ENCODE measurements at places on chromosomes 16 and 17.

DNA sequence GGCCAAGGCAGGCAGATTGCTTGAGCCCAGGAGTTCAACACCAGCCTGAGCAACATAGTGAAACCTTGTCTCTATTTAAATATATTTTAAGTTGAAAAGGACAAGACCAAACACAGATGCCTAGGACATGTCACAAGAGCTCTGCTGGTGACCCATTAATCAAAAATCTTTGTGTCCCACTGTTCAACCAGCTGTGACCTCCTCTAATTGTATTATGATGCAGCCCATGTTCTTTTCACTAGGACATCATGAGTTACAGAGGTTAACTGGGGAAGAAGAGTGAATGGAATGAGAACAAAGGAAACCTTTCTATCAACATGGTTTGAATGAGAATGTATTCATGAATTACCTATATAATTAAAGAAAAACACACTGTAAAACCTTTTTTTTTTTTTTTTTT lies 7.0 kb downstream of the EFTUD2 start:
- no peak for DNase-seq

DNA sequence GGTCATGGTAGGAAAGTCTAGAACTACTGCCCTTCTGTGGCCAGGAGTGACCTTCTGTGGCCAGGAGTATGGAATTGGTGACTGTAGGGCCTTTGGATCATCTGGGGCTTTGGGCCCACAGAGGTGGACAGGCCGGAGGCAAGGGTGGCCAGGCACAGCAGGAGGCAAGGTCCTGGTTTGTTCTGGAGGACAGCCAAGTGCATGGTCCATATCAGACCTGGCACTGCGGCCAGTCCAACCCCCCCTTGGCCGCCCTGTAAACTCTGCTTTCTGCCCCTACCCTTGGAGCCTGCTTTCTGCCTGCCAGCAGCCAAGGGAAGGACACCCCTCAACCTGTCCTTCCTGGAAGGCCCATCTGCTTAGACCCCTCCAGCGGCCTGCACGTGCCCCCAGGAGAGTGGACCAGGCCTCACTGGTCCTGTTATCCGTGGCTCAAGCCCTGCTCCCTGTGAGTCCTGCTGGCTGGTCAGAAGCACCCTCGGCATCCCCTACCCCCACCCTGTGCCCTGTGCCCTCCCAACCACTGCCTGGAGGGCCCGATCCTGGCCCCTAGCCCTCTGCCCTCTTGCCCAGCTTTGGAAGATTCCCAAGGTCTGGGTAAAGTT lies 2.3 kb upstream of the DCXR start:
- DNase-seq, result no peak

DNA sequence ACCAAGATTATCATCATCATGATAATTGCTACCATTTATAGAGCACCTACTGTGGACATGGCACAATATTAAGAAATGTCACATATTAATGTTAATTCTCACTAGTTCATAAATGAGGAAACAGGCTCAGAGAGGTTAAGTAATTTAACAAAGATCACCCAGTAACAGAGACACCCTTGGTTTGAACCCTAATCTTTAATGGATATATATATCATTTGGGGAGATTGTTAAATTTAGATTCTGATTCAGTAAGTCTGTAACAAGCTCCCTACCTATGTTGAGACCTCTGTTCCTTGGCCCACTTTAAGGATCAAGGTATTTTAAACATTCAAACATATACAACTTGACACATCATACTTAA lies 804 bp upstream of the TMEM100 start:
- DNase-seq, result no peak

- DNase-seq, result no peak
These were observed 51.5 kb downstream of the KNOP1 start for GRCh38 chr16:19666477-19666876.

DNA sequence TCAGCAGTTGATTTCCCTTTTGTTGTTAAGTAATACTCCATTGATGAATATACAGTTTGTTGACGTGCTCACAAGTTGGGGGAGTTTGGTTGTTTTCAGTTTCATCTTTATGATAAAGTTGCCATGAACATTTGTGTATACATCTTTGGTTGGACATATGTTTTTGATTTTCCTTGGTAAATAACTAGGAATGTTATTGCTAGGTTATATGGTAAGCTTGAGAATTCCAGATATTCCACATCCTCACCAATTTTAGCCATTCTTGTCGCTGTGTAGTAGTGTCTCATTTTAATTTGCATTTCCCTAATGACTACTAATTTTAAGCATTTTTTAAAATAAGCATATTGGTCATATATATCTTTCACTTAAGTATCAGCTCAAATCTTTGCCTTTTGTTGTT lies 55.0 kb upstream of the RASL10B start:
- DNase-seq, result no peak

- DNase-seq, result no peak
These were observed 17.1 kb downstream of the ZNF213 start for GRCh38 chr16:3152027-3152276.

GRCh38 chr17:43531082-43531378 lies 15.1 kb downstream of the ETV4 start:
- DNase-seq, result no peak

DNA sequence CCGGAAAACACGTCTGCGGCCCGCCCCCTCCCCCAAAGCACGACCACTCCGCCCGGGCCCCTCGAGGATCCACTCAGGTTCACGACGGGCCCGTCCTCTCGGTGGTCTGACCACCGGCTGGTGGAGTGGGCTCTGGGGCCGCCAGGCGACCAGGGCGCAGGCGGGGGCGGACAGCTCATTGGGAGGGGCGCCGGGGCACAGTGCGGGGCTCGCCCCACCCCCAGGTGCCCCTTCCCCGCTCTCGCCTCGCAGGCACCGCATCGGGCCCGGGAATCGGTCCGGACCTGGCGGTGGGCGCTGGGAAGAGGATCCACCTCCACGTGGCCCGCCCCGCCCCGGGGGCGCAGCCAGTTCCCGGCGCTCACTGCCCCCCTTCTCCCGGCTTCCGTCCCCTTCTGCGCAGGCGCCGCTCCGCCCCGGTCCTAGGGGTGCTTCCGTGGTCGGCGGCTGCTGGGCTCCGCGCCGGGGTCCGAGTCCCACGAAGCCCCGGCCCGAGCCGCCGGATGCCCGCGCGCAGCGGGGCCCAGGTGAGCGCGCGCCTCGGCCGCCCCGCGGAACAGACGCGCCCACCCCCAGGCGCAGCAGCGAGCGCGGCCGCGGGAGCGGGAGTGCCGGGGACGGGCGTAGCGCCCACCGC lies at the start of gene MPG:
Gene MPG (plus strand): TSS at position 419 of the 637 bp plus-strand sequence. CDS start 85 bp downstream, at position 504.
- no peak for DNase-seq

DNA sequence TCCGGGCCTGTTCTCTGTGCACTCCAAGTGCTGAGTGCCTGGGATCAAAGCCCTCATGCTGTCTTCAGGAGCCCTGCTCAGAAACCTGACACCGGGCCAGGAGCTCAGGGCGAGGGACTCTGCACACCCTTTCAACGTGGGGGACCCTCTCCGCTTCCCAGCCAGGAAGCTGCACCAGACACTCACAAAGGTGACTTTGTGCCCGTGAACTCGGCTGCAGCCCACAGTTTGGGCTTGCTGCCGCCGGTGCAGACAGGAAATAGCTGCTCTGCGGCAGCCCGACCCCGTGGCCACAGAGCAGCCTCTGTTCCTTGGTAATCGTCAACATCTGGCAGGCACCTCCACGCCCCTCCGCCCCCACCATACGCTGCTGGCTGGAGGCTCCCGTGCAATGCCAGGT lies 93.4 kb upstream of the METRNL start:
- DNase-seq, result no peak

DNA sequence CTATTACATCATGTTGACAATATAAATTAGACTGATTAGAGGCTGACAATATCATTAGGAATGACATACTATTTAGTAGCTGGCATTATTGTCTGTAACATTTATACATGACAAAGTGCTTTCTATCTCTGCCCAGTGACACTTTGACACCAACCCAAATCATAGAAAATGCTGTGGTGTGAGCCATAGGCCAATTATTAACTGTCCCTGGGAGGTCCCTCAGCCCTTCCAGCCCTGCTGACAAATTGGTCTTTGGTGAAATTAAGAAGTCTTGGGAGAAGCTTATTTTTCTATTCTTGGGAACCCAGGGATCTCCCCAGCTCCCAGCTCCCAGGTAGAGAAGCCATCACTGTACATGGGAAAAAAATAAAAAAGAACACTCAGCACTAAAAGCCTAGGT lies 179.6 kb downstream of the AIPL1 start:
- DNase-seq, result no peak

GRCh38 chr16:90032674-90033331 lies 13.5 kb upstream of the DBNDD1 start:
- DNase-seq, result no peak

DNA sequence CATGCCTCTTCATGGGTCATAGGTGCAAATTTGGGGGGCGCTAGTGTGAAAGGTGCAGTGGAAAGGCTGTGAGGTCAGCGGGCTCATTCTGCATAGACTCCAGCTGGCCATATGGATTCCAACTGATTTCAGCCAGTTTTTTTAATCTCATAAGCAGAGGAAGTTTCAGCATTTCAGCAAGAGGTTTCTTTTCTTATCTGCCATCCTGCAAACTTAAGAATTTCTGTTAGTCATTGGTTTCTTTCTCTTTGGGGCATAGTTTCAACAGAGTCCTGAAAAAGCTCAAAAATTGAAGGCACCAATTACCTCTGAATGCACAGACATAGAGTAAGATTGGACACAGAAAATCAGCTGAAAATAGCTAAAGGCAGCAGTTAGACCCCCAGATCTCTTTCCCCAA lies 16.2 kb upstream of the ALOX15 start:
- no peak for DNase-seq

DNA sequence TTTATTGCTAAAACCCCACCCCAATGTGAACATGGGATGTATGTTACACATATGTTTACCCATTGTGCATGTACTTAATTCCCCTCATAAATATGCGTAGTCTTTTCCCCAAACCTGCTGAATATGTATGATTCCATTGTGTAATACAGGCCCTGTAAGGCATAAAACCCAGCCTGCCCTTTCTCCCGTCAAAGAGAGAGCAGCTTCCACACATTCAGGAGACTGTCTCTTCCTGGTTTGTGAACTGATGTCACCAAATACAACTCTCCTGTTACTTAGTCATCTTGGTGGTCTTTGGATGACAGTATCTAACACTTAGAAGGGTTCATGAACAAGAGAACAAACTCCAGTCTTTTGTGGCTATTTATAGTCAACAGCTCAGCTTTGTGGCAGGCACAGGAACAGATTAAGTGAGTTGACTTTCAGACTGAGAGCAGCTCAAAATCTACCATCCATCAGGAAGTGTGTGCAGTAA lies 24.7 kb upstream of the TMC7 start:
- DNase-seq, result no peak

DNA sequence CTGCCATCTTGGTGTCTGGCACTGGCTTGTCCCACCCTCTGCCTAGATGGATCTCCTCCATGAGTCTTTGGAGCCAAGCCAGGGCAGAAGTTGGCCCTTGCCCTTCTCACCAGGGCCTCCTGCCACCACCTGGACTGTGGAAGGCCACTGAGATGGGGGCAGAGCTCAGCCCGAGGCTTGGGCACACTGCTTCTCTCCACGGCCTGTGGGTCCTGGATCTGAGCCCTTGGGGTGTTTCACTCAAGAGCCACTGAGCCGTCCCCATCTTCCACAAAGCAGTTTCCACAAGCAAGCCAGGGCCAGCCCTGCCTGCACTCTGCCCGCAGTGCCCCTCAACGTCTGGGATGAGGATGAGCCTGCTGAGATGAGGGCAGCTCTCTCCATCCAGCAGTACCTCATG lies 16.7 kb upstream of the CD300A start:
- DNase-seq, result no peak

DNA sequence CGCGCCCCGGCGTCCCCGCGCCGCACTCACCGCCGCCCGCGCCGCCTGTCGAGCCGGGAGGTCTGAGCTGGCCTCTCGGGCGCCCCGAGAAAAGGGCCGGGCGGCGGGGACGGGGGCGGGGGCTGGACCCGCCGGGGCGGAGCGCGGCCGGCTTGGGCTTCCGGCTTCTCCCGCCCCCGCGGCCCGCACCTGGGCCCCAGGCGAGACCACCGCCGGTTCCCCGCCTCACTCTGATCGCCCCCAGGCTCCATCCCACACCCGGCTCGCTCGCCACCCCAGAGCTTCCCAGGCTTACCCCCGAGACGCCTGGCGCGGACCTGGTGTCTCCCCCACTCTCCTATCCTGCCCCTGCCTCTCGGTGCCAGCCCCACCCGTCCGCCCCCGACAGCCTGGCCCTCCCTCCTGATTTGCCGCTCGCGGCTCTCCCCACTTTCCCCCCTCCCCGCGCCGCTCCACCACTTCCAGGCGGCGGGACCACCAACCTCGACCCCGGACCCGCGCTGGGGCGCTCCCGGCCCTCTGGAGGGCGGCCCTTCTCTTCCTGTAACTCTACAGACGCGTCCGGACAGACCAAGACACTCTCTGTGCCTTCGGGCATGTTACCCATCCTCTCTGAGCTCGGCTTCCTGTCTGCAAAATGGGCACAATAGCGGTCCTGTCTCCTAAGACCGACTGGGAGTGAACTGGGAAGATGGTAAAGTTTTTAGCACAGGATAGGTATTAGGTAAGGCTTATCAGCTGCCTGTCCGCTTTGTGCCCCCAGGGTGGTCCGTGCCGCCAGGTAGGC lies at the start of gene LITAF:
Gene LITAF (minus strand): TSS at position 64 of the 787 bp plus-strand sequence. CDS start 30,189 bp downstream, outside the sequence.
- DNase-seq, result no peak

DNA sequence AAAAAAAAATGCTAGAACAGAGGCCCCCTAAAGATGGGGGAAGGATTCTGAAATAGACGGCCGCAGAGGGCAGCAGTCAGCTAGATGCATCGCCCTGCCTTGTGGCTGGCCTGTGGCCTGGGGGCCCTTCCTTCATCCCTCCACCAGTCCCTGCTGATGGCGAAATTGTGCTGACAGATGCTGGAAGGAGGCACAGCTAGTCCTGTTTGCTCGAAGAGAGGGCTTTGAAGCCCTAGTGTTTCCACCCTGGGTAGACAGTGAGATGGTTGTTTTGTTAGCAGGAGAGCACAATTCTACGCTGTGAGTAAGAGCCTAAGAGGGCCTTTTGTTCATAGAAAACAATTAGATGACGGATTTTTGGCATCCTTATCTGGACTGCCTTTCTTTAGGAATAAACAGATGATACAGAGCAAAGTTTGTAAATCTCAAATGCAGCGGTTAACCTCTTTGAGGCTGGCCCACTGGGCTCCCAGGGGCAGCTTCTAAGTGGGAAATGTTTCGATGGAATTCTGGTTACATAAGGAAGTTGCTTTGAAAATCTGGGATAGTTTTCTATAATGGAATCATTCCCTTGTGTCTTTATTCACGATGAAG lies 23.0 kb downstream of the VPS35L start:
- no peak for DNase-seq

Data from SIG-M5 (cell line).